DMS79 (cell line): ENCODE measurements at places on chromosomes 6 and 20.

DNA sequence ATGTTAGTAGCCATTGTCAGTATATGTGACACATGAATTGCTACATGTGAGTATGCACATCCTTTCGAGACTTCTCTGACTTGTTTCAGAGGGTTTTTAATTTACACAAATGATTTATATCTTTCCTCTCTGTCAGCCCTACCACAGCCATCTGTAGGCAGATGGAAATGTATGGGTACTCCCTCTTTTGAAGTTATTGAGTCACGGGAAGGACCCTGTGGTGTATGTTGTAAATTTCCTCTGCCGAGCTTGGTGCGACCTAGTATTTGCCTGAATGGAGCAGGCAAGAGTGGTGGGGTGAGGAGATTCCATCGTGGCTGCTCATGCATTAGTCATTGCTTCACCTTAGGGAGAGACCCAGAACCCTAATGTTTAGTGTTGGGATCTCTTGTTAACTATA lies 171.9 kb downstream of the JARID2 start:
- DNase-seq, result no peak

DNA sequence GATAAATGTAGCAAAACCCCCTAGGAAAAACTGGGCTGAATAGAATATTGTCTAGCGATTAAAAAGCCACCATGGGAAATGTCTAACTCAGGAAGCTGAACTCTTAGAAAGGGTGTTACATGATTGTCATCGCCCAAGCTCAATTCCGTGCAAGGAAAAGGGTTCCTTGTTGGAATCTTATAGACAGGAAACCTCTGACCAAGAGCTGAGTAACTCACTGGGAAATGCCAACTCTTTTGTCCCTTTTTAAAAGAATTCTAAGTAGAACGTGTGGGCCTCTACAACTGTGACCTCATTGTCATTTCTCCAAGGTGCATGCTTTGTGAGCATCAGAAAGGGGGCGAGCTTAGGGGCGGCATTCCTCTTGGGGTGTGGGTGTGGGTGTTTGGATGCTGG lies 88.1 kb downstream of the SYNJ2 start:
- DNase-seq, result no peak

- peak; percentile 10 for DNase-seq
Observed at GRCh38 chr6:39312912-39313525, 1.2 kb downstream of the KCNK17 start.

DNA sequence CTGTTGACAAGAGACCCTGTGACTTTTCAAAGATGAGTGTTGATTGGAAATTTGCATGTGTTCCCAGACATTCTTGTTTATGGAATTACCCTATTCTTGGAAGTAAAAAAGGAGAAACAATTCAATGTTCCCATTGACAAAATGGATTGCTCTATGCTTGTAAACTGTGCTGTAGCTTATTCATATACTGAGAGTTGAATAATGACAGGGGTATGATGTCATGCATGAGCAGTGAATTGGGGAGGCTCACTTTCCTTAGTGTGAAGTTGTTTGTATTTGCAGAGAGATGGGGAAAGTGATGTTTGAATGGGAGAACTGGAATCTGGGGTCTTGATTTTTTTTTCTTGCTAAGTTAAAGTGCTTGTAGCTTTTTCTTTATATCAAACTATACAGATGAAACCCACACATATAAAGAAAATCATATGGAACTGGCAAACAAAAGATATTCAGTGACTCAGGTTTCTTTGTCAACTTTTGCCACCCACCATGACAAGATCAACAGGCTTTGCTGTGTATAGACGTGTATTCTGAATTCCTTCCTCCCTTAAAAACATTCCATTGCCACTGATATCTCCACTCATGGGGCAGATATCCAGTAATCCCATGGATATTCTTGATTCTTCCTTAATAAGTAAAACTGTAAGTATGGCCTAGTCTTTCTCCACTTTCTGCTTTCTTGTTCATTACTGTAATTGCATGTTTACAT lies 97.8 kb upstream of the JAG1 start:
- no peak for DNase-seq

- DNase-seq, result no peak
Observed at GRCh38 chr6:155085582-155086257, 90.6 kb downstream of the TIAM2 start.

DNA sequence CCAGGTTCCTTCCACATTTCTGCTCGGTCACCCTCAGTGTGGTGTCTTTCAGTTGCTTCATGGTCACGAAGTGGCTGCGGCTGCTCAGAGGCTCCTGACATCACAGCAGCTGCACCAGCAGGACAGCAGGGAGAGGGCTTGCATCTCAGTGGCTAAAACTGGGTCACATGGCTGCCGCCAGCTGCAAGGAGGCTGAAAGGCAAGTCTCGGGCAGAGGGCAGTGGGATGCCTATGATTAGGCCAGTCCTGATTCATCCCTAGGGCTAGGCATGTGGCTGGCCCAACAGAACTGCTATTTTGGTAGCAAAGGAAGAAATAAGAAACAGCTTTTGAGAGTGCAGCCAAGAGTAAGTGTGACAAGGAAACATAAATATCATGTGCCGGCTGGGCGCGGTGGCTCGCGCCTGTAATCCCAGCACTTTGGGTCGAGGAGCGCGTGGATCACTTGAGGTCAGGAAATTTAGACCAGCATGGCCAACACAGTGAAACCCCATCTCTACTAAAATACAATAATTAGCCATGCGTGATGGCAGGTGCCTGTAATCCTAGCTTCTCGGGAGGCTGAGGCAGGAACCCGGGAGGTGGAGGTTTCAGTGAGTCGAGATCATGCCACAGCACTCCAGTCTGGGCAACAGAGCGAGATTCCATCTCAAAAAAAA lies 46.6 kb downstream of the RBM38 start:
- peak; percentile 24 for DNase-seq

DNA sequence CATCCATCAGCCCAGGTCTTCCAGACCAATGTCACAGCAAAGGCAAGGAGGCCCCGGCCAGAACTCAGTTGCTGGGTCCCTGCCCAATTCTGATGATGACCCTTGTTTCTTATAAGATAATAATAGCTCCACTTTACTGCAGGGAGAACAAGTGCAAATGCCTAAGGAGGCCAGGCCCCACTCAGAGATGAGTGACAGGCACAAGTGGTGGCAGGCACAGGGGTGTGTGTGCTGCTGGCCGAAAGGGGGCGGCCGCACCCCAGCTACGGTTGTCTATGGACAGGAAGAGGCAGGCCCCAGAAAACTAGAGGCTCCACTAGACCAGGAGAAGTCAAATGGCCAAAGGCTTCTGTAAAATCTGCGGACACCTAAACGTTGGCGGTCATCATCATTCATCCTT lies 28.6 kb downstream of the GNAS-AS1 start:
- no peak for DNase-seq

GRCh38 chr6:47787620-47788497 lies 6.0 kb downstream of the OPN5 start:
- DNase-seq, result no peak

DNA sequence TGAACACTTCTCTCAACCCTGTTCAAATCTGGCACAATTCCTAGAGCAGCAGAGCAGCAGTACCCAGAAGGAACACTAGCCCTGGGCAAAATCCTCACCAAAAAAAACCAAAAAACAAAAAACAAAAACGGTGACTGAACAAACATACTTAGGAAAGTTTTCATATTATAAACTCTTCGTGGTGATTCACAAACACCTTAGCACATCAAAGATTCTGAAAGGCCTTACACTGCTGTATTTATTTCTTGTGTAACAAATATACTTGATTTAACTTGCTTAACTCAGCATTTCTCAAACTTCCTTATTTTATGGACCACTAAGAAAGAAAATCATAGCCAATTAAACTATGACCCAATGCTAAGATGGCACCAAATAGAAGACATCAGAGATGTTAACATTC lies 57.8 kb upstream of the RREB1 start:
- DNase-seq, result no peak

DNA sequence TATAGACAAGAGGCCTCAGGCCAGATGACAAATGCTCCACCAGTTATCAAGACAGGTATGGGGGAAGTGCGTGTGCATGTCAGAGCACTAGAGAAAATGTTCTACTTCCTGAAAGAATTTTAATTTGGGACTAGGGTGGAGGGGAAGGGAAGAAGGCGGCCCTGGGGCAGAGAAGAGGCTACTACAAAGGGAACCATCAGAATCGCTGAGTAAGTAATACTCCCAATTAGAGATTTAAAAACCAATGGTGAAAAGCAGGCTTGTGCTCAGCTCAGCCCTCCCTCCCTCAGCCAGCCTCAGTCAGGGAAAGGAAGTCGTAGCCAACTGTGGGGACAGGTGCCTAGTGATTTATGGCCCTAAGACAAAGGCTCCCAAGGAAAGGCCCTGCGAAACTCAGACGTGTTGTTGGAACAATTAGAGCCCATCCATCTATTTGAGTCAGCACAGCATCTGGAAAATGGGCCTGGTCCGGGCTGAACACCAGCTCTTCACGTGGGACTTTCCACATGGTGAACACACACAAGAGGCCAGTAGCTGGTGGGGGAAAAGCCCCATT lies 15.0 kb upstream of the MAFB start:
- no peak for DNase-seq

DNA sequence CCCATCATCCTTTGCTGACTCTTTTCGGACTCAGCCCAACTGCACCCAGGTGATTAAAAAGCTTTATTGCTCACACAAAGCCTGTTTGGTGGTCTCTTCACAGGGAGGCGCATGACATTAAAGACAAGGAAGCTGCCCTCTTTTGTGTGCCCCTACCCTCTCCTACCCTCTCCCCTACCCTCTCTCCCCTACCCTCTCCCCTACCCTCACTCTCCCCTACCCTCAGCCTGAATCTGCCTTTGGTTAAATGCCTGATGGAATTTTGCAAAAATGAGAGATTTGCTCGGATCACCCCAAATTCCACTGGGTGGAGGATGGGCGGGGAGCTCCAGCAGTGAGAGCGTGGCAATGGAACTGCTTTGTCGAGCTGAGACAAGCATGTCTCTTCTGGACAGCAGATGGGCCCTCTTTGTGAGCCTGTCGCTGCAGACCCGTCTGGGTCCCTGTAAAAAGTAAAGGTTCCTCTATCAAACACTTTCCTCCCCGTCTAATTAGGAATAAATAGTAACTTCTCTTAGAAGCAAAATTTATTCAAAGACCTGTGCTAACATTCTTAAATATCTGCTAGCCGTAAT lies 76.4 kb upstream of the MLN start:
- DNase-seq, result no peak

GRCh38 chr6:120951258-120951657 lies 383.0 kb downstream of the TBC1D32 start:
- DNase-seq, result no peak

- no peak for DNase-seq
Observed at GRCh38 chr6:78770765-78771164, 96.6 kb upstream of the IRAK1BP1 start.

- no peak for DNase-seq
Observed at GRCh38 chr6:135811644-135812526, 39.6 kb upstream of the PDE7B start.

DNA sequence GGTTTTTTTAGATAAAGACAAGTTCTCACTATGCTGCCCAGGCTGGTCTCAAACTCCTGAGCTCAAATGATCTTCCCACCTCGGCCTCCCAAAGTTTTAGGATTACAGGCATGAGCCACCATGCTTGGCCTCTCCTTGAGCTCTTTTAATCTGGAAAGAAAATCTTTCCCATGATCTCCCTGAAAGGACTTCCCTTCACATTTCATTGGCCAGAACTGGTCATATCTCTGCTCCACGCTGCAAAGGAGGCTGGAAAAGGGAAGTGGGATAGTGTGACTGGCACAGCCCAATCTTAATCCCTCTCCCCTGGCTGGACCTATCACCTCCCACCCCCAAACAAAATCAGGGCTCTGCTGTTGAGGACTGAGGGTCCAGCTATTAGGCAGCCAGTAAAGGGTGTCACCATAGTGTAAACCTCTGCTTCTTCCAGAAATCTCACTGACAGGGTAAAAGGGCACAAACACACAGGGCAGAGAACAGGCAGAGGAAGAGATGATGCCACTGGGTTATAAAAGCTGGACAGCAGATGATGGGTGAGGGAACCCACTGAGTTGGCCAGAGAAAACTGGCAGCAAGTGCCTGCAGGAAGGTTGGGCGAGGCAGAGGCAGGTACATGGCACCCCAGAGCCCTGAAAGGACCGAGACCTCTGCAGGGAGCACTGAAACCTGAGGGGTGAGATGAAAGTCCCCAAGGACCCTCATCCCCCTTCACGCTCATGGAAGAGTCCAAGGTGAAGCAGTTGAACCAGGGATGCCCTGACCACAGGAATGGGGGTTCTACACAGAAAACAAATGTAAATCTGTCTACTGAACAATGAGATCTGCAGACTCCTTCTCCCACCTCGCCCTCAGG lies 83.1 kb upstream of the PTPN1 start:
- no peak for DNase-seq

GRCh38 chr6:158068156-158068892 lies 86.7 kb downstream of the SYNJ2 start:
- no peak for DNase-seq

DNA sequence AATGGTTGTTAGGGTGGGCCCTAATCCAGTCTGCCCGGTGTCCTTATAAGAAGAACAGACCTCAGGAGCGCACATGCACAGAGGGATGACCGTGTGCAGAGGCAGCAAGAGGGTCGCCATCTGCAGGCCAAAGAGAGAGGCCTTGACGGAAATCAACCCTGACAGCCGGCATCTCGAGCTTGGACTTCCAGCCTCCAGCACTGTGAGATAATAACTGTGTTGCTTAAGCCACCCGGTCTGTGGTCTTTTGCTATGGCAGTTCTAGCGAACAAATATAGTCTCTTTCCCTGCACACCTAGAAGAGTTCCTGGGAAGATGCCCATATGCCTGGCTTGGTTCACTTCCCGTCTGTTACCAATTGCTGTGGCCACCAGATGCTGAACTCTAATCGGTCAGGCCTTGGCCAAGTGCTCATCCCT lies 35.3 kb upstream of the PTGIS start:
- DNase-seq, result no peak

- DNase-seq, result no peak
Observed at GRCh38 chr6:53579338-53579737, 34.4 kb upstream of the GCLC start.

DNA sequence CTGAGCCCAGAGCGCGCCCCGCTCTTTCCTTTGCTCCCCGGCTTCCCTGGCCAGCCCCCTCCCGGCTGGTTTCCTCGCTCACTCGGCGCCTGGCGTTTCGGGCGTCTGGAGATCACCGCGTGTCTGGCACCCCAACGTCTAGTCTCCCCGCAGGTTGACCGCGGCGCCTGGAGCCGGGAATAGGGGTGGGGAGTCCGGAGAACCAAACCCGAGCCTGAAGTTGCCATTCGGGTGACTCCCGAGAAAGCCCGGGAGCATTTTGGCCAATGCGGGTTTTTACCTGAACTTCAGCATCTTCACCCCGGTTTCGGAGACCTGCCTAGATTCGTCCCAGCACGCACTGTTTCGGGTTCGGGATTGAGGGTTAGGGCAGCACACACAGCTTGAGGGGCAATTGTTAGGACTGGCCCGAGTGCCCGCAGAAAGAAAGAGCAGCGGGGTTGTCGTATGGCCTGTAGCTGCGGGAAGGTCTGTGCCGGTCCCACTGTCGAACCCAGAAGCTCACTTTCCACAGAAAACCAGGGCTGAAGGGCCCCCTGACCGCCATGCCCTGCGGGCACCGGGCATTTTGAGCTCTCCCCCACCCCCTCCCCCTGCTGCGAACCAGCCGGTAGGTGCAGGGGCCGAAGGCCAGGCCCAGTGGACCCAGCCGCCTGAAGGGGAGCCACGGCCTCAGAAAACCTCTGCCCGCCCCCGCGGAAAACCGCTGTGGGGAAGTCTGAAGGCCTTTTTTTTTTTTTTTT lies 2.1 kb downstream of the FOXP4 start:
- no peak for DNase-seq

- no peak for DNase-seq
Observed at GRCh38 chr6:166600931-166601330, 14.5 kb upstream of the RAMACL start.
